ENCODE measurements at places on chromosomes 3 and 15.

GRCh38 chr3:159803459-159803858 is 185.2 kb upstream of the IL12A start:
- DNase-seq: no peak

GRCh38 chr3:175940881-175941280 is 1081.7 kb downstream of the NAALADL2 start:
- DNase-seq: no peak

DNA sequence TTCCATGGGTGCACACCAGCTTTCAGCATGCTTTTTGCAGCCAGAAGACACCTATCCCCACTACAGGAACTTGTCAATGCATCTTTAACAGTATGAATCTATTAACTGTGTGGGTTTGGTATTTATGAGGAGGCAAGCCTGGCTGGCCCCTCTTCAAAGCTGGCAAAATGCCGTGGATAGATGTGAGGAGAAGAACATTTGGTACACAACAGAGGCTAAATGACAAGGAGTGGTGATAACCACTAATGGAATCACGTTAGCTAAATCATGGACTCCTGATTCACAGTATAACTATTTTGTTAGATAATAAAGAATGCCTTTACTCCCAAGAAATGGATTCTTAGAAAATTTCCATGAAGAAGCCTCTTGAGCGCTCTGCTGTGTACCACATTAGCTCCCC is 187.2 kb downstream of the CLSTN2 start:
- DNase-seq: no peak

GRCh38 chr3:113764698-113765097 is 17.9 kb downstream of the ATP6V1A start:
- DNase-seq: no peak

DNA sequence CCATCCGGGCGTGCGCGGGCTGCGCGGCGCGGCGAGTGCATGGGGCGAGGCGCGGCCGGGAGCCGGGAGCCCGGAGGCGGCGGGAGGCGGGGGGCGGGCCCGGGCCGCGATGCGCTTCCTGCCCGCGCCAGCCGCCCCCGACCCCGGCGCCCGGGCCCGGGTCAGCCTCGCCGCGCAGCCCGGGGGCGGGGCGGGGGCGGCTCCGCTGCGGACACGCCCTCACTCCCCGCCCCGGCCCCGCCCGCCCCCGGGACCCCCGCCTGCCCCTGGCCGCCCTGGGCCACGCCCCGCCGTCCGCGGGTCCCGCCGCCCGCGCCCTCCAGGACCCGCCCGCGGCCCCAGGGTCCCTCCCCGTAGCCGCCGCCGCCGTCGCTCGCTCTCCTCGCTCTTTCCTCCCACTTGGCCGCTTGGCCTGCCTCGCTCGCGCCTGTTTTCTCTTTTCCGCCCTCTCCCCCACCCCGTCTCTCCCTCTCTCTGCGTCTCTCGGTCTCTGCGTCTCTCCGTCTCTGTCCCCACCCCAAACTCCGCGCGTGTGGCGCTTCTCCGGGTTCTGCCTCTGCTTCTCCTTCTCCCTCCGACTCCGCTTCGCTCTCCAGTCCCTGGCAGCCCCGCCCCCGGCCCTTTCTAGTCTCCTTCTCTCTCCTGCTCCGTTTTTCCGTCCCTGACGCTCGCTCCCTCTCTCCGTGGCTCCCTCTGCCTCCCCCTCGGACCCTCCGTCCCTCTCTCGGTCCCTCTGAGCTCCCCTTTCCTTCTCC is at the start of gene PLXND1:
TSS of gene PLXND1 (minus strand) at position 41 of the 755 bp plus-strand sequence. CDS start at position 4, 37 bp downstream.
- no peak for DNase-seq

Measured in tibial nerve (tissue), 4 donors.